ENCODE measurements at places on chromosomes 11 and 22.

GRCh38 chr11:110077346-110077745, 15.8 kb upstream of the ZC3H12C start:
- DNase-seq: no peak

DNA sequence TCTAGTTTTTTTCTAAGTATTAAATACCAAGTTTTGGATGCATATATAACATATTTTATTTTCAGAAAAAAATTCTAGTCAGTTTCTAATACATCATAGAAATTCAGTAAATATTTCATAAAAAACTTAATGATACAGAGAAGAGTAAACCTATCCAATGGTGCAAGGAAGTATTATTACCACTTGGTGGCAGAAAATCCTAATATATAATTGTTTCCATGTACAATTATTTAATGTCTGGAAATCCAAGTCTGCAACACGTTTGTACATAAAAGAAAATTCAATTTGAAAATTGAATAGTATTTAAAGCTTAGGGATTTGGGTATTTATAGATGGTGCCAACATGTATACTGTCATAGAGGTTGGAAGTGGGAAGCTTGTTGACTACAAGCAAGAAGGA, 127.0 kb downstream of the TRPC6 start:
- no peak for DNase-seq

DNA sequence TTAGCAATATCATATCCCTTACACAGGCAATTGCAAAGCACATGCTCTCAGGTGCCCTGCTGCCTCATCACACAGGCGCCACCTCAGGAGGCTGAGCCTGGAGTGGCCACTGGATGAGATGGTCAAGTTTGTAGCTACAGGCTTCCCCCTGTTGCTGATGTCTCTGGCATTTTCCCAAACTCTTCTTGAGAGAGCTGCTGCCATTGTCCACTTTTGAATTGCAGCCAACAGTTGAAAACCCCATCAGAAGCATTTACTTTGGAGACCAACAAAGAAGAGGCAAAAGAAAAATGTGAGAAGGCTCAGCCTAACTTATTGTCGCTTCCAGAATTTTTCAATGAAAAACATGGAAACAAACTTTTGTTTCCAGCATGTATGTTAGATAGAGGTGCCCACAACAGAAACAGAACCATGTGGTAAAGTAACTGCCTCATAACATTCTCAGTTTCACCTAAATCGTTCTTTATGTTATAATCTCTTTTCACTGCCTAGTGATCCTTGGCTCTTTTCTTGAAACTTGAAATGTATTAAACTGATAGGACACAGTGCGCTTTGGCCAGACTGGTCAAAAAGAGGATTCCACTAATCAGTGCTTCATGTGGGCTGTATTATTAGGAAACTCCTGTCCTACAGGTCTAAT, 47.6 kb upstream of the OR8B8 start:
- no peak for DNase-seq

DNA sequence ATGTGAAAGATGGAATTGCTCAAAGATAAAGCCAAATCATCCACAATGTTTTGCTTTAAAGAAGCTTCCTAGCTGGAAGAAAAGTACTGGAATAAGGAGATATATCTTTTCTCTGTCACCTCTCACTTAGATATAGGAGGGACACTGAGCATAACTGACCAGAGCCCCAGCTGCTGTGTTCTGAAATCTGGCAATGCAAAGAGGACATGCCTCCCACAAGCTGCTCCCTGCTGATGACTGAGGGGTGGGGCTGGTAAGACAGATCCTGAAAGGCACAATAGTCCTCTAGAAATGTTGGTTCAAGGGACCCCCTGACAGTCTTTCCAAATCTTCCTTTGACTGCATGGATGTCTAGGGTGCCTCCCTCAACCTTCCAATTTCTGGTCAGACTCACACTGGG, 67.0 kb downstream of the SC5D start:
- no peak for DNase-seq

- no peak for DNase-seq
Measured at GRCh38 chr11:110524238-110524637, 94.5 kb downstream of the FDX1 start.

GRCh38 chr11:6251990-6252473, 7.6 kb upstream of the CCKBR start:
- no peak for DNase-seq

DNA sequence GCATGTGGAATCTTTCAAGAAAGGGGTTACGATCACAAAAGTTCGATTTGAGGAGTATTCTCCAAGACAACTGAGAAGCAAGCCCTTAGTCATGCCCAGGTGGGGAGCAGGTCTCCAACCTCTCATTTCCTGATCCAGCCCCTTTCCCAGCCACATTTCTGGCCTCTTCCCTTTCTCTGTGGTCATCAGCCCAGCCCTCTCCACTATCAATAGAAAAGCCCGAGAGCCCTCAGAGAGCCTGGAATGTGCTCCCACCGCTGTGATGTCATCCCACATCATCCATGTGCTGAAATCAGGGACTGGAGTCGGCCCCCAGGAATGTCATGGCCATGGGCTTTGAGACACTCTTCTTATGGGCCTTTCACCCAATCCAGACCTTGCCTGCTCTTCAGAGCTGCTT, 62.6 kb downstream of the KCNJ1 start:
- DNase-seq: no peak

- DNase-seq: no peak
Measured at GRCh38 chr22:23800297-23801237, 13.8 kb downstream of the SMARCB1 start.

DNA sequence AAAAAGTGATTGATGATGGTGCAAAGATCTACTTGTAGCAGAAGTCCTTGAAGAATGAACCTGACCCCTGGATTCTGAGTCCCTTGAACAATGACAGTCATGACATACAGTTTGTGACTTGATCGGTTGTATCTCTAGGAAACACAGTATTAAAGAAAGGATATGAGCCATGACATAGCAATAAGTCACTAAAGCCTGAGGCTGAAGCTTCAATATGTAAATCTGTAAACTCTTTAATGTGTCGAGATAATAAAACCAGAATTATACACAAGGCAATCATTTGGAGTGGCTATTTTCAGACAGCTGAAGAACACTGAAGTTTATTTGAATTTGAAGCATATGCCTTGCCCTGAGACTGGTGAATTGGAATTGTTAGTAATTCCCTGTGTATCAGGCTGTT, 911.5 kb upstream of the RAG2 start:
- no peak for DNase-seq

GRCh38 chr11:92839450-92839849, 130.0 kb upstream of the MTNR1B start:
- DNase-seq: no peak

DNA sequence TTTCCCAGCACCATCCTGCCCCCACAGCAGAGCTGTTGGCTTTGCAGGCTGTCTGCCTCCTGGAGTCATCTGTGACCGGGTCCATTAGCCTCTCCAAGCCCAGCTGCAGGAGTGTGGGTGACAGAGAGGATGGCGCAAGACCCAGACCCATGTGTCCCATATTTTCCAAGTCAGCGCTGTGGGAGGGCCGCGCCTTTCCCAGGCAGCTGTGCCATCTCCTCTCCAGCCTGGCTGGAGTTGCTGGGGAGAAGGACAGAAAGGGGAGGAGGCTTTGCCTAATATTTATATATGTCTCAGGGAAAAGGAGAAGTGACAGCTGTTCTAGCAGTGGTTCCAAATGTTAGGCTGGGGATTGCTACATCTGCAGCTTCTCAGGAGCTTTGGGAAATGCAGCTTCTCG, 15.7 kb downstream of the DTX4 start:
- no peak for DNase-seq

All from NCI-H187 treated with DMSO at 0.1 percent for 48 hours (cell line).